NCI-H2081 (cell line): ENCODE measurements at places on chromosomes 7 and 10.

DNA sequence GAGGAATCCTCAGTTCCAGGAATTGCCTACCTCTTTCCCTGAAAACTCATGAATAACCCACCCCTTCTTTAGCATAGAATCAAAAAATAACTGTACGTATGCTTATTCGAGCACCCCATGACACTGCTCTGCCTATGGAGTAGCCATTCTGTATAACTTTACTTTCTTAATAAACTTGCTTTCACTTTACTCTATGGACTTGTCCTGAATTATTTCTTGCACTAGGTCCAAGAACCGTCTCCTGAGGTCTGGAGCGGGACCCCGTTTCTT is 11.1 kb downstream of the CCL24 start:
- no peak for DNase-seq

- no peak for DNase-seq
Measured at GRCh38 chr7:158908552-158908951, 52.2 kb downstream of the DYNC2I1 start.

GRCh38 chr7:7751243-7752092 is 33.1 kb upstream of the RPA3 start:
- DNase-seq = no peak

- no peak for DNase-seq
Measured at GRCh38 chr10:108904163-108904838, 1019.0 kb downstream of the XPNPEP1 start.

DNA sequence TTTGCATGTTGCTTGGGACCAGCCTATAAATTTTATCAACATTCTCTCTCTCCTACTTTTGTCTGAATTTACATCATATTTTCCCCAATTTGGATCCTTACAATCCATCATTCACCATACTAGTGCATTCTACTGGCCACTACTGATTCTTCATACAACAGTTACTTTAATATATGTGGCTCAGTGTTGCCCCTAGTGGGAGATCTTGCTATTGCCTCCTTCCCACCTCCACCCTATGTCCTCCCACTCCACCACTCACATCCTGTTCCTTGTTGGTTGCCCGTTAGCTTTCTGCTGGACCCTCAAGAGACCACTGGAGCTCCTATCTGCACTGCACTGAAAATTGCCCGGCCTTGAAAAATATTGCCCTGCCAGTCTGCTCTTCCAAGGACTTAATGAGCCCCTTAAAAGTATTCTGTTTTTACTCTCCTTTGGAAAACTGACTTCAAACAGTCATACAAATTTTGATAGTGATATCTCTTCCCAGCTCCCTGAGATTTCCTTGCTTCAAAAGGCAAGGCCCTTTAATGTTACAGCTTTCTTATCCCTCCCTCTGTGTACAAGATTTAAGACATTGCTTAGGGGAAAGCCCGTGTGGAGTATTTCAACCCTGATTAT is 243.2 kb upstream of the TMEM229A start:
- DNase-seq = peak; percentile 2

- DNase-seq = no peak
Measured at GRCh38 chr7:140196361-140197217, 19.8 kb upstream of the KDM7A start.

DNA sequence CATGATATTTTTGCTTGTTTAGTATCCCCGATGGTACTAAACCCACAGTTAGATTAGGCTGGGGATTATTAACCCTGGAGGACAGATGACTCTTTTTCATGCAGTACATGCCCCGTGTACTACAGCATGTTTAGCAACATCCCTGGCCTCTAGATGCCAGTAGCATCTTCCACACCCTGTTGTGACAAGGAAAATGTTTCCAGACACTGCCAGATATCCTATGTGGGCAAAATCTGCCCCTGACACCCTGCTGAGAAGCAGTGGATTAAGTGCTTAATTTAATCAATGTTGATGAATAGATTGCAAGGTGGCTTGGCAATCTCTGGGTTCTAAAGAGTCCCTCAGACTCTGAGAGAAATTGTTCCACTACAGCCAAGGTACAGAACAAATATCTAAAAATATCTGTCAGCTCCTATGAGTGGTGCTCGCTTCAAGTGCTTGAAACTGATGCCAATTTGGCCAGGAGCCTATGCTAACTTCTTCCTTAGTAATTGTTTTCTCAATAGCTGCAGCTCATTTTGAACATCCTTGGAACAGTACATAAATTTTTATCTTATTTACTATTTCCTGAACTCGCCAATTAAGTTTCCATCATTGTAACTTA is 247.0 kb downstream of the SORCS1 start:
- DNase-seq = no peak

- DNase-seq = no peak
Measured at GRCh38 chr7:50321487-50322067, 17.1 kb downstream of the IKZF1 start.

DNA sequence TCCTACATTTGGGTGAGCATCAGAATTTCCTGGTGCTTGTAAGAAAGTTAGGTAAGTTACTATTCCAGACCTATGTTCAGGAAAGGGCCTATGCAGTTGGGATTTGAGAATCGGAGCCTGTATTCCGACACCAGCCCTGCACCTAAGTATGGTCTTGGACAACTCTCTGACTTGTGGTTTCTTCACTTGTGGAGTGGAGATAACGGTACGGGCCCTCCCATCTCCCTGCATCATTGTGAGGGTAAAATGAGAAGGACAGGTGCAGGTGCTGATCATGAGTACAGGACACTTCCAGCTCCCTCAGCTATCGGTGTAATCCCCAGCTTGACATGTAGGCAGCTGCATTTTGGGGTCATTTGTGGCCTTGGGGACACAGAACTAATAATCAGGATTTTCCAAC is 138.3 kb upstream of the NAMPT start:
- no peak for DNase-seq
